ENCODE measurements at places on chromosomes 11 and 22.

DNA sequence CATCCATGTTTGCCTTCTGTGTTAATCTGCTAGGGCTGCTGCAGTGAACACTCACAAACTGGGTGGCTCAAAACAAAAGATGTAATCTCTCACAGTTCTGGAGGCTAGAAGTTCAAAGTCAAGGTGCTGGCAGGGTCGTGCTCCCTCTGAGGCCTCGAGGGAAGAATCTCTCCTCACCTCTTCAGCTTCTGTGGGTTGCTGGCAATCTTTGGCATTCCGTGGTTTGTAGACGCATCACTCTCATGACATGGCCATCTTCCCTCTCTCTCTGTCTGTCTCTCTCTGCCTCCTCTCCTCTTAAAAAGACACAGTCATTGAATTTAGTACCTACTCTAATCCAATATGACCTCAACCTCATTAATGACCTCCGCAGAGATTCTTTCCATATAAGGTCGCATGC is 78.8 kb downstream of the TSPAN18 start:
- no peak for DNase-seq

- DNase-seq: no peak
Measured at GRCh38 chr11:73070653-73071052, 71.5 kb downstream of the FCHSD2 start.

DNA sequence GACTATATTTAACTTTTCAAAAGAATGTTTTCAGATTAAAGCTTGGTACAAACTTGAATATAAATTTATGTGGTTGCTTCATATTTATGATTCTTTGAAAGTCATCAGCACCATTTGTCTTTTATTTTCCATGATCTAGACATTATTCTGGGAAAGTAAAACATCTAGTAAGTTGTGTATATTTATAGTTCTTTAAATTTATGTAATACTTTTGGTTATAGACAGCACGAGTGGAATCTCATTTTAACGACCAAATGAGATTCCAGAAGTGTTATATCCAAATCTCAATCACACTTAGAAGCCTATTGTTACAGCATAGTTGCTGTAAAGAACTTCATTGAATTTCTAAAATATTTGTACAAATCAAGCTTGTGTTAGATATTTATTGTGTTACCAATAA is 212.3 kb downstream of the DDX10 start:
- no peak for DNase-seq

- no peak for DNase-seq
Measured at GRCh38 chr11:36296884-36297543, 926 bp downstream of the PRR5L start.

GRCh38 chr22:22086501-22087158 is 104.0 kb upstream of the TOP3B start:
- DNase-seq: no peak

DNA sequence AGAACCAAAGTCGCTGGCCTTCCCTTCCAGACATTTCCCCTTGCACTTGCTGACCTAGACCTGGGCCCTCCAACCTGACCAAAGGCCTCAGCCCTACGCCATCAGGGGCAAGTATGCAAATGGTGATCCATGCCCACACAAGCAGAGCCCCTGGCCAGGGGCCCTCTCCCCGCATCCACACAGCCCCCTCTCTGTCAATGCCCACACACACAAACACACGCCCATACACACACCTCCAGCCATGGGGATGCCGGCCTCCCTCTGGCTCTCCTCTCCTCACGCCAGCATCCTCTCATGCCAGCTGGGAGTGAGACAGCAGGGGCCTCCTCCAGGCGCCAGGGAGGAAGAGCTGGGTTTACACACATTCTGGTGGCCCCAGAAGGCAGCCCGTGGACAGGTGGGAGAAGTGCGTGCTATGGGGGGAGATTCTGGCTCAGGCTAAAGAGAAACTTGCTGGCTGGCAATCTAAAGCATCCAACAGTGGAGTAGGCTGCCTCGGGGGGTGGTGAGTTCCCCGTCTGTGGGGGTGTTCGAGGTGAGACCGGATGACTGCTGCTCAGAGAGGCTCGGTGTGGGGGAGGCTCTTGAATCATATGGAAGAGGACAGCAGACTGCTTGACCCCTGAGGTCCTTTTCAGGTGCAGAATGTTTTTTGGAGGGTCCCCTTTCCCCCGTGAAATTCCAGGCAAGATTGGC is 4.8 kb downstream of the NRXN2 start:
- DNase-seq: no peak

- DNase-seq: no peak
Measured at GRCh38 chr11:5703741-5704536, 14.3 kb downstream of the TRIM22 start.

GRCh38 chr22:38461414-38462081 is 6.3 kb upstream of the KDELR3 start:
- DNase-seq: peak; percentile 9

GRCh38 chr11:108985236-108985944 is 320.5 kb downstream of the DDX10 start:
- no peak for DNase-seq

GRCh38 chr11:6405846-6406245 is 13.0 kb downstream of the APBB1 start:
- DNase-seq: no peak
